ENCODE measurements at places on chromosomes 3 and 15.

GRCh38 chr15:31452595-31453557 lies 126.2 kb downstream of the KLF13 start:
- no peak for DNase-seq

GRCh38 chr15:69253156-69253555 lies 45.6 kb upstream of the PAQR5 start:
- DNase-seq, result no peak

DNA sequence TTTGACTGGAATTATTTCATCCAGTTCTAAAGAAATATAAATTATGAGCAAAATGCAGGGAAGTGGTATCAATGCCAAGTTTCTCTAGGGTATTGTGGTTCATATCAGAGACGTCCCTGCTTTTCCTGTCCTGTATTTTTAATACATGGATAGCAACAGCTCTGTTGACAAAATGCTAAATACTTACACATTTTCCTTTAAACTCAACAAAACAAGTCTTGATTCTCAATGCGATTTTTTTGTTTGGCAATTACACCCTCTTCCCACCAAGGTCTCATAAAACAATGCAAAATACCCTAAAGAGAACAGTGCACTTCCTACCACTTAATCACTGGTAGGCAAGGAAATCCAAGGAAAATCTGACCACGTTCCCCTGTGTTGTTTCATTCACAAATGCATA lies 120.0 kb downstream of the DUT start:
- DNase-seq, result no peak

- DNase-seq, result no peak
Measured at GRCh38 chr3:30962084-30962483, 67.6 kb upstream of the GADL1 start.

DNA sequence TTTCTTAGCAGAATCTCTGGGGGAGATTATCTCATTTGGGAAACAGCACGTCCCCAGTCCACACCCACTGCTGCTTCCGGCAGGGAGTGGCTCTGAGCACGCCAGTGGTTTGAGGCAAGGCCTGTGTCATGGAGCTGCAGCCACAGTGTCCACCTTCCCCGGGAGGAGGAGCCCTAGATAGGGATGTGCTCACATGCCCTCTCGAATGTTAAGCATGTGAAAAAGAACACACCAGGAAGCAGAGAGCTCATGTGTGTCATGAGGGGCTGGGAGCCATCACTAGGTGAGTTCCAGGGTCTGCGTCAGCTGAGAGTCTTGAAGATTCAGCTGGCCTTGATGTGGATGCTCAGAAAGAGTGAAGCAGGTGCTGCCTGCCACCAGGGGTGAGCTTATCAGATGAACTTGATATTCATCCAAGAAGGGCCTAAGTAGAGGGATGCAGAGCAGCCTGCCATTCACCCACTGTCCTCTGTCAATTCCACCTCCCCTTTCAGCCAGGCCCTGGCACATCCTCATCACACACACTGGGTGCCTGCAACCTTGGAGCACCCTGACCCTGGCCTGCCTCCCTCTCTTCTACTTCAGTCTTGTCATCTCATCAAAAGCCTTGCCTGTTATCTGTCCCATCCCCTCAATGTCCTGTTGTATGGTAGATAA lies 16.3 kb downstream of the ITGA11 start:
- DNase-seq, result no peak

- no peak for DNase-seq
Measured at GRCh38 chr3:113783980-113784379, 37.1 kb downstream of the ATP6V1A start.

- DNase-seq, result no peak
Measured at GRCh38 chr3:189941125-189941524, 179.6 kb downstream of the P3H2 start.

DNA sequence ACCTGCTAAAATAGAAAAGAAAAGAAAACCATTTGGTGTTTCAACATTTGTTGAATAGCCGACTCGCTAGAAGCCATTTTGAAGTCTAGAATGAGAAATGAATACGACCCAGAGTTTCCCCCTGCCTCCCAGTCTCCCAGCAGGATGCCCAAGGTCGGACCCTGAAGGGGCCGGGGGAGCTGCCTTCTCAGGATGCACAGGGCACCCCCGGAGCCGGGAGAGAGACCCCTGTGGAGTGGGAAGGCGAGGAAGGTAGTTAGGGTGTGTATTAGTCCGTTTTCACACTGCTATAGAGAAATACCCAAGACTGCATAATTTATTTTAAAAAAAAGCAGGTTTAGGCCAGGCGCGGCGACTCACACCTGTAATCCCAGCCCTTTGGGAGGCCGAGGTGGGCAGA lies 44.7 kb downstream of the NIPA2 start:
- no peak for DNase-seq

DNA sequence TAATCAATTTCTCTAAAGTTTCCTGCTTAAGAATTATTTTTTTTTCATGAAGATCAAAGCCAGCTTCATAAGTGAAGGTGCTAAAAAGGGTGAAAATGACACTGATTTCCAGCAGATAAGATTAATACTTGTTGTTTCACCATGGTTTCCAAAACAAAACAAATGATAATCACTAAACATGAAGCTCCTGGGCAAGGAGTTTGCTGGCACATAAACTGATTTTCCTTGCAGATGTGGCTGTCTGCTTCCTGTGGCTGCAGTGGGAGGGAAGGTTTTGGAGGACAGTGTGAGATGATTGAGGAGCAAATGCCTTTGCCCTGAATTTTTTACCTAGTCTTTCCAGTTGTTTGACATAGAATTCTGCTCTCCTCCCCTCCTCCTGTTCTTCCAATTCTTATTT lies 228.8 kb downstream of the DIPK2A start:
- DNase-seq, result no peak

GRCh38 chr3:66342717-66343356 lies 122.0 kb downstream of the SLC25A26 start:
- DNase-seq, result no peak

DNA sequence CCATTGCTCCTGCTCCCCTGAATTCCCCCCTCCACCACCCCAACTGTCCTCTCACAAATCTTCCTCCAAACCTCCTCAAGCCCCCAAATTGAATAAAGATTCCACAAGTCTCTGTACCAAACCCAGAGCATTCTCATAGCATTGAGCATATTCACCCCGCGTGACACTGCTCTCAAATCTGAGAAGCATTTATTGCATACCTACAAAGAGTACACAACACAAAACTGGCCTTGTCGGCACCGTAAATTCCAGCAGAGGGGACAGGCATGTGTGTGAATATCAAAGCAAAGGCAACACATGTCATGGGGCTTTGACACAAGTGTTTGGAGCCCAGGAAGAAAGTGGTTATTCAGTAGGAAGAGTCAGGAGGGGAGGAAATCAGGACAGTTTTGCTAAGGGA lies 2.6 kb downstream of the CLDN18 start:
- DNase-seq, result no peak

DNA sequence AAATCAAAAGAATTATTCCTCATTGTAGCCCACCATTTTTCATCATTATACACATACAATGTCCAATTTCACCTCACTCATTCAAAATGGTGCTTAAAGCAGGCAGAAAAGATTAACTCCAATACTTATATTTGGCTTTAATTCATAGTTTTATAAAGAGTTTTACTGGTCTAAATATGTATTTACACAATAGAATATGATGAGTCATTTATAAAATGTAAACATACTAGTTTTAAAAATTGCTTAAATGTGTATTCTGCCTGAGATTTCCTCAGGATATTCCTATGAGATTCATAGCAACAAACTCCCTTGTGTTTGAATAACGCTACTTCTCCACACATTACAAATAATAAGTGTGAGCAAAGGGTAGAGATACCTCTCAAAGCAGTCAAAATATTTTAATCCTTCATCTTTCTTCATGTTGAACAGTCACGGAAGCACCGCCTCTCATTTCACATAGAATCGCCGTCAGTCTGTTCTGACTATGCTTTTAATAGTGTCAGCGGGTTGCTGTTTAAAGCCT lies 75.7 kb upstream of the GBE1 start:
- no peak for DNase-seq

DNA sequence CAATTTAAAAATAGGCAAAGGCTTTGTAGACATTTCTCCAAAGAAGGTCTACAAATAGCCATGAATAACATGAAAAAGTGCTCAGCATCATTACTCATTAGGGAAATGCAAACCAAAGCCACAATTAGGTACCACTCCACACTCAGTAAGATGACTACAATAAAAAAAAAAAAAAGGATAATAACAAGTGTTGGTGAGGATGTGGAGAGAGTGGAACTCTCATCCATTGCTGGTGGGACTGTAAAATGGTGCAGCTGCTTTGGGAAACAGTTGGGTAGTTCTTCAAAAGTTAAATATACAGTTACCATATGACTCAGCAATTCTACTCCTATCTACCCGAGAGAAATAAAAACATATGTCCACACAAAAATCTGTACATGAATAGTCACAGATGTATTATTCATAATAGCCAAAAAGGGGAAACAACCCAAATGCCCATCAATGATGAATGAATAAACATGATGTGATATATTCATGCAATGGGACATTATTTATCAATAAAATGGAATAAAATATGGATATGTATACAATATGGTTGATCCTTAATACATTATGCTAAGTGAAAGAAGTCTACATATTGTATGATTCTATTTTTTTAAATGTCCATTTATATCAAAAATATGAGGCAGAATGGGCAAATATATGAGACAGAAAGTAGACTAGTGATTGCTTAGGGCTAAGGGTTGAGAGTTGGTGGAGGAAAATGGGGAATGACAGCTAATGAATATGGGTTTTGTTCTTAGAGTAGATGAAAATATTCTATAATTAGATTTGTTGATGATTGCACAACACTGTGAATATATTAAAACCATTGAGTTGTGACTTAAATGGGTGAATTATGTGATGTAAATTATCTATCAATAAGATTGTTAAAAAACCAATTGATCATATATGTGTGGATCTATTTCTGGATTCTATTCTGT lies 66.1 kb upstream of the SMAD3 start:
- no peak for DNase-seq

DNA sequence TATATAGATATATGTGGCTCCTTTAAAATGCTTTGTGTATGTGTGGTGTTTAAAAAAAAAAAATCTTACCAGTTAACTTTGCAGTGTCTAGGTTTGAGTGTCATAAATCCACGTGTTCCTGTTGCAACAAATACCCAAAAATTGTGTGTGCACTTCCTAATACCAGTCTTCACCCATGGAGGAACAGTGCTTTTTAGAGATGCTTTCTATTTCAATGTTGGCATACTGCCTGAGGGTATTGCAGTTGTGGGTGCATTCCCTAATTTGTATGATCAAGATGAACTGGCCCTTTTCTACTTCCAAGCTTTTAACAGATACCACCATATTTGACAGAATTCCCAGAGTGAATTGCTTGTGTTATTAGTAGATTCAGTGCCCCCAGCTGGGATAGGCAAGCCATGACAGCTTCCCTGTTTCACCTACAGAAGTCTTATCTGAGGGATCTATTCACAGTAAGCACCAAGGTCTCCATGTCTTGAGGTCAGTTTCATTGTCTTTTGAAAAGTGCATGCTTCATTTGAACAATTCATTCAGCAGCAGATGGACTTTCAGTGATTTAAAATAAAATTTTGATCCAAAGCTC lies 68.9 kb upstream of the GOLGA6B start:
- no peak for DNase-seq

DNA sequence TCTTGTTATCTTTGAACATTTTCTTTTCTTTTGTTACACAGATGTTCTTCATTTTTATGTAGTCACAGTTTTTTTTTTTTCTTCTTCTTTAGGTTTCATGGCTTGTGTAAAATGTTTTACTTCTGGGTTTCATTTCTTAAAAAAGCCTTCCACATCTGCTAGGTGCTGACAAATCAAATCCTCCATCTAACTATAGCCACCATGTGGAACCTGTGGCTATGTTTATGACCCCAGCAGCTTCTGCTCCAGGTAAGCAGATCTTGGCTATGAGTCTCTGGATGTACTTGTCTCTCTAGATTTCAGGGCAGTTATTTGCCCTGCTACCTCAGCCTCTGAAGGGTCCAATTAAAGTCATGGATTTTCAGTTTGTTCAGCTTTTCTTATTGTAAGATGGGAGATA lies 44.5 kb downstream of the OXSM start:
- DNase-seq, result no peak

- DNase-seq, result no peak
Measured at GRCh38 chr15:47470983-47471382, 246.3 kb upstream of the SEMA6D start.

DNA sequence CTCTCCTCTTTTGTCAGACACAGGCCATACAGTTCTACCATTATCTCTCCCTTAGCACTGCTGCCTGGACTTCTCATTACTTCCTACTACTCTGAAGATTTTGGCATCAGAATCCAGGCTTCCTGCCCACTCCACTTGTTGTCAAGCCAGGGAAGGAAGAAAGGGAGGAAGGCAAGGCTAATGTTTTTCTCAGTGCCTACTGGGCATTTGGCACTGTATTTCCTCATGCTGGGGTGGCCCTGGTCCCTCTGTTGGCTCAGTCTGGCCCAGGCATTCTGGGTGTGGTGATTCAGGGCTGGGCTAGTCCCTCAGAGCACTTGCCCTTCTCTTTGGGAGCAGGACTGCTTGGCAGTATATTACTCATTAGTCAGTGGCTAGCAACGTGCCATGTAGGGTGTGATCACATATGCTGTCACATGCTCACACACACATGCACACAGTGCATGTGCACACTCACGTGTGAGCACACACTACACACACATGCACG lies 52.9 kb downstream of the BSN start:
- no peak for DNase-seq

- no peak for DNase-seq
Measured at GRCh38 chr15:50117431-50118027, 1.5 kb downstream of the ATP8B4 start.

DNA sequence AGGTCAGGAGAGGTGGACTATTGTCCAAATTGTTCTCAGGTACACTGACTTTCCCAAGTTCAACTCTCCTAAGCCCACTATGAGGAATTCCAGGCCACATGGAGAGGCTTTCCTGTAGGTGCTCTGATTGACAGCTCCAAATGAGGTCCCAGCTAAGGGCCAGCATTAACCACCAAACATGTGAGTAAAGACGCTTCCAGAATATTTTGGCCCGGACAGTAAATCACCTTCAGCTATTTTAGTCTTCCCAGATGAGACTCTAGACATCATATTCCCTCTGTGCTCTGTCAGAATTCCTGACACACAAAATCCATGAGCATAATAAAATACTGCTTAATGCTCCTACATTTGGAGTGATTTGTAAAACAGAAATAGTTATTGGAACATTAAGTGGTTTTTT lies 135.5 kb downstream of the TGFBR2 start:
- no peak for DNase-seq

GRCh38 chr3:116981089-116981488 lies 271.5 kb downstream of the TUSC7 start:
- DNase-seq, result no peak

DNA sequence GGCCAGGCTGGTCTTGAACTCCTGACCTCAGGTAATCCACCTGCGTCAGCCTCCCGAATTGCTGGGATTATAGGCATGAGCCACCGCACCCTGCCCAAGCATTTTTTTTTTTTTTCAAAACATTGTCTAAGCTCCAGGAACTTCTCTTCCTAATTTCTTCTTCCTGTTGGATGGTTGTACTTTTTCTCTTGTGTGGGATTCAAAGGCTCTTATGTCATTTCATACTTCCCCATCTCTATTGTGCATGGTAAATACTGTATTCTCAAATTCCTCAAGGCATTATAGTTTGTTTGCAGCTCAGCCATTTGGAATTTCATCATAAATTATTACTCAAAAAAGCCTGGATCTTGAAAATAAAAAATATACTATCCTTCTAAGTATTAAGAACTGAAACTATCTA lies 199.1 kb upstream of the GADL1 start:
- DNase-seq, result no peak
